ENCODE measurements at places on chromosomes 13 and 19.
A peak's percentile ranks its signal among the peaks of the same experiment; 100 is the strongest.

GRCh38 chr13:106756446-106756845, 188.5 kb upstream of the ARGLU1 start:
- no peak for DNase-seq
- no peak overlapping the region for H3K4me3 ChIP-seq
- H3K27ac ChIP-seq = no peak overlapping the region
- peaks cover 5% of the 10 kb centered on the region for H3K4me1 ChIP-seq

DNA sequence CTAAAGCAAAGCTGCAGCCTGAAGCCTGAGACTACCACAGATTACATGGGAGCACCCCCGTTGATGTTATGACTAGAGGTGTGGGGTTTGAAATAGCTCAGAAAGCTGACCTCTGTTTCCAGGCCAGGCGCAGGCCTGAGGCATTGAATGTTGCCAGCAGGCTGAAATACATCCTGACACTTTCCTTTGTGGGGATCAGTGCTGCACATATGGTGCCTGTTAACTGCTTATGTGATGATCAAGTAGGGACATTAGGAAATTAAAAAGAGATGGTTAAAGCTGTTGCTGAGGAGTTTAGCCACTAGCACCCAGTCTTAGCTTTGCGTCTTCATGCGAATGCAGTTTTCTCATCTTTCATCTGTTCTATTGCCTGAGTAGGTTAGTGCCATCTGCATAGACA, 83.2 kb downstream of the CCNA1 start:
- no peaks in the 10 kb centered on the region for H3K4me1 ChIP-seq
- no peak for DNase-seq
- no peaks in the 10 kb centered on the region for H3K36me3 ChIP-seq

DNA sequence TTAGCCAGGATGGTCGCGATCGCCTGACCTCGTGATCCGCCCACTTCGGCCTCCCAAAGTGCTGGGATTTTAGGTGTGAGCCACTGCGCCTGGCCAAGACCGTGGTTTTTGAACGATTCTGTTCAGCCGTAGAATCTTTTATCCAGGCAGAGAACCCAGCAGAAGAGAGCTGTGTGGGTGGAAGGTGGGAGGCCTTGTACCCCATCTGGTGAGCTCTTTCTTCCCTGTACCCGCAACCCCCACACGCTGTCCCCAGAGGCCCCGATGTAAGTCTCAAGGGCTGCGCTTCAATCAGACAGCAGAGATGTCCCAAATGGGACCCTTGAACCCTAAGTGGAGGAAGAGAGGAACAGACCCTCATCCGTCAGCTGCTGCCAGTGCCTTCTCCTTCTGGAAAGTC, 3.7 kb downstream of the SLC25A23 start:
- H3K27me3 ChIP-seq = no peaks in the 10 kb centered on the region
- no peak overlapping the region for H3K4me3 ChIP-seq
- H3K36me3 ChIP-seq = peaks cover 49% of the 10 kb centered on the region
- no peak overlapping the region for H3K27ac ChIP-seq

DNA sequence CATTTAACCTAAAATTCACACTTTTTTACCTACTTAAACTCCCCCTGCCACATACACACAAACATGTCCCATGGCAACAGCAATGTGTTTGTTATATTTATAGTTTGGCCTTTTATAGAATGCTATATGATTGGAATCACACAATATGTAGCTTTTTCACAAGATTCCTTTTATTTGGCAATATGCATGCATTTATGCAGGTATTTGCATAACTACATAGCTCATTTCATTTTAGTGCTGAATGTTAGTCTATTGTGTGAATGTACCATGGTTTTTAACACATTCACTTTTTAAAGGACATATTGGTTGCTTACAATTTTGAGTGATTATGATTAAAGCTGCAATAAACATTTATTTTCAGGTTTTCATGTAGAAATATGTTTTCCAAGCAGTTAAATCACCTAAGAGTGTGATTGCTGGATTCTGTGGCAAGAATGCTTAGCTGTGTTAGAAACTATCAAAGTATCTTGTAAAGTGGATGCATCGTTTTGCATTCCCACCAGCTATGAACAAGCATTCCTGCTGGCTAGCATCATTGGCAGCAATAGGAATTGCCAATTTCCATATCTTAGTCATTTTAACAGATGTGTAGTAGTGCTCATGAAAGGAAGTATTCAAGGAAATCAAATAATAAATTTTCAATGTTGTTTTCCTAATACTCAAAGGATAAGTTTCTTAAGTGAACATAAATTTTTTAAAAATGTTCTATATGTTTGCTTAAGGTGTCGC, 557.0 kb downstream of the SLITRK1 start:
- H3K36me3 ChIP-seq = no peaks in the 10 kb centered on the region
- H3K27me3 ChIP-seq = no peaks in the 10 kb centered on the region
- DNase-seq = no peak
- no peak overlapping the region for H3K4me3 ChIP-seq
- H3K4me1 ChIP-seq = no peaks in the 10 kb centered on the region

- peaks cover 1% of the 10 kb centered on the region for H3K27me3 ChIP-seq
- peak overlapping the region; percentile 97 for H3K27ac ChIP-seq
- no peaks in the 10 kb centered on the region for H3K36me3 ChIP-seq
Observed at GRCh38 chr19:18291590-18292461, 10.4 kb upstream of the JUND start.

DNA sequence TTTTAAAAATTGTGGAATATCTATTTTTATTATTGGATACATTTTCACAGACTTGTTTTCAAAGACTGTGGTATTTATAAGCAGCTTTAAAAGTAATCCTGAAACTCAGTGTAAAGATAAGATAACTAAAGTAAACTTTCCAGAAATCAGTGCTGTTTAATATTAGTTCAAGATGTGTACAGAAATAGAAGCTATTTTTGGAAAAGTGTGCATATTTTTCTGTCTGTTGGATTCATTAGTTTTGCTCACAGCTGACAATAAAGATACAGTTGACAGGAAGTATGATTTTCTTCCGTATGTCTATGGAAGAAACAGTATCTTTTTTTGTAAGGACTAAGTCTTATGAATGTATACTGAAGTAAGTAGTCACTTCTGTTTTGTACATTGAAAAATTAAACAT, 85.9 kb downstream of the GJA3 start:
- H3K27me3 ChIP-seq = no peaks in the 10 kb centered on the region
- H3K36me3 ChIP-seq = peaks cover 78% of the 10 kb centered on the region
- no peak overlapping the region for H3K27ac ChIP-seq
- H3K4me1 ChIP-seq = no peaks in the 10 kb centered on the region
- DNase-seq = no peak
- H3K4me3 ChIP-seq = no peak overlapping the region

- H3K36me3 ChIP-seq = no peaks in the 10 kb centered on the region
- peak overlapping the region; percentile 56 for H3K4me3 ChIP-seq
- peaks cover 36% of the 10 kb centered on the region for H3K4me1 ChIP-seq
- no peak overlapping the region for H3K27ac ChIP-seq
Observed at GRCh38 chr19:7337380-7338194, 11.2 kb upstream of the ARHGEF18 start.

DNA sequence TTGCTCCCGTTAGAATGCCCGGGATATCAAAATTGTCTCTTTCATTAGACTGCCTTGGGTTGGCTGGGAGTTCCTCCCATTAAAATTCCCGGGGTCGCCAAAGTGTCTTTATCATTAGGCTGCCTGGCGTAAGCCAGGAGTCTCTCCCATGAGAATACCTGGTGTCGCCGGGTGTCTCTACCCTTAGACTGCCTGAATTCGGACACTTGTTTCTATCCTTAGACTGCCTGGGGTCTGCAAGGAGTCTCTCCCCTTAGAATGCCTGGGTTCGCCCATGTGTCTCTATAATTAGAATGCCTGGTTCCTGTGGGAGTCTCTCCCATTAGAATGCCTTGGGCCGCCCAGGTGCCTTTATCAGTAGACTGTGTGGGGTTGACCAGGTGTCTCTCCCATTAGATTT, 1538.2 kb downstream of the UQCRFS1 start:
- H3K27me3 ChIP-seq = no peaks in the 10 kb centered on the region
- no peaks in the 10 kb centered on the region for H3K36me3 ChIP-seq
- H3K4me3 ChIP-seq = no peak overlapping the region
- no peak overlapping the region for H3K27ac ChIP-seq
- no peaks in the 10 kb centered on the region for H3K4me1 ChIP-seq

DNA sequence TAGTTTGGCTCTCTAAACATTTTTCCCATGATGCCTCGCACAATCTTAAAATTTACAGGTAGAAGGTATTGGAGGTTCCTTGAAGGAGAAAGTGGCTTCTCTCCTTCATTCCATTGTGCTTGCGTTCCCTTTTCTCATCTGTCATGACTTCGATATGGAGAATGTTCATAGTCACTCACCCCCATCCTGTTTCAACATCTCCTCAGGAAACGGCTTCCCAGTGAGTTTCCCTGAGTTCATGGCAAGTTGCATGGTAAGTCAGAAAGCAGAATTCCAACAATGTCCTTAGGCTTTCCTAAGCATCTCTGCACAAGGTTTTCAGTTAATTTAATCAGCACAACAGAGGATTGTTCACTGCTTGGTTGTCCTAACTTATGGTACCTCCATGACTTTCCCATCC, 581.8 kb upstream of the SLITRK5 start:
- H3K4me3 ChIP-seq = no peak overlapping the region
- H3K27me3 ChIP-seq = no peaks in the 10 kb centered on the region
- no peaks in the 10 kb centered on the region for H3K36me3 ChIP-seq

- H3K4me1 ChIP-seq = peaks cover 10% of the 10 kb centered on the region
- no peak overlapping the region for H3K27ac ChIP-seq
- H3K4me3 ChIP-seq = no peak overlapping the region
- no peak for DNase-seq
Observed at GRCh38 chr13:43883631-43884030, 3.9 kb downstream of the LACC1 start.

DNA sequence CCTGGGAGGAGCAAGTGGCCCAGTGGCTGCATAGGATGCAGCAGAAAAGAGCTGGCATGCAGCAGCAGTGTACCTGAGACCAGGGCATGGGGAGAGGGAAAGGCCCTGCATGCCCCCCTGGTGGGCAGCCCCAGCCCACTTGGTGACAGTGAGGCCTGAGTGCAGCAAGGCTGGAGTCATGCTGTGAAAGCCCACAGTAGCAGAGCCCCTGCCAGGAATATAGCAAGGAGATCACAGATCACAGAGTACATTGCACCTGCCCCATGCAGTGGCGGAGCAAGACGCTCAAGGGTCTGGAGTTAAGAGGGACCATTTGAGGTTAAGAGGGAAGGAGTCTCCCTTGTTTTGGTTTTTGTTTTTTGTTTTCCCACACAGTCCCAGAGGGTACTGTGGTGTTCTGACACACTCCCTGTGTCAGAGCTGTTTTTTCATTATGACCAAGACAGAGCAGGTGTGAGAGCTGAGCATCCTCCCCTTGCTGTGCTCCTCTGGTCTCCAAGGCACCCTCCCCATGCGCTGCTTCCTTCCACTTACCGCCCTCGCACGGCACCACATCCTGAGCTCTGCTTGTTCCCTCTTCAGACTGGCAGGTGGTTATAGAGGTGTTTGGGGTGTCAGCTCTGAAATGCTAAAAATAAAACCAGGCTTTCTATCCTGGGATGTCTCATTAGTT, 85.0 kb upstream of the UBL3 start:
- no peaks in the 10 kb centered on the region for H3K36me3 ChIP-seq
- H3K27me3 ChIP-seq = no peaks in the 10 kb centered on the region
- H3K4me3 ChIP-seq = peak overlapping the region; percentile 84
- peaks cover 48% of the 10 kb centered on the region for H3K4me1 ChIP-seq
- peak; percentile 76 for DNase-seq

- H3K4me1 ChIP-seq = peaks cover 30% of the 10 kb centered on the region
- no peaks in the 10 kb centered on the region for H3K36me3 ChIP-seq
- no peak for DNase-seq
- peak overlapping the region; percentile 18 for H3K4me3 ChIP-seq
- no peaks in the 10 kb centered on the region for H3K27me3 ChIP-seq
Observed at GRCh38 chr13:75764251-75764925, 128.3 kb downstream of the LMO7 start.

- no peak overlapping the region for H3K27ac ChIP-seq
- H3K36me3 ChIP-seq = no peaks in the 10 kb centered on the region
- H3K4me3 ChIP-seq = no peak overlapping the region
- no peak for DNase-seq
- H3K27me3 ChIP-seq = no peaks in the 10 kb centered on the region
- no peaks in the 10 kb centered on the region for H3K4me1 ChIP-seq
Observed at GRCh38 chr13:84255226-84255797, 373.0 kb upstream of the SLITRK1 start.

GRCh38 chr19:46014534-46014933, 8.3 kb downstream of the PGLYRP1 start:
- H3K4me1 ChIP-seq = peaks cover 34% of the 10 kb centered on the region
- H3K4me3 ChIP-seq = peak overlapping the region; percentile 76
- H3K36me3 ChIP-seq = peaks cover 3% of the 10 kb centered on the region
- H3K27me3 ChIP-seq = peaks cover 12% of the 10 kb centered on the region
- no peak for DNase-seq

GRCh38 chr19:31595521-31595920, 246.3 kb upstream of the TSHZ3 start:
- no peak overlapping the region for H3K4me3 ChIP-seq
- H3K36me3 ChIP-seq = no peaks in the 10 kb centered on the region
- H3K27ac ChIP-seq = no peak overlapping the region
- DNase-seq = no peak
- no peaks in the 10 kb centered on the region for H3K4me1 ChIP-seq

DNA sequence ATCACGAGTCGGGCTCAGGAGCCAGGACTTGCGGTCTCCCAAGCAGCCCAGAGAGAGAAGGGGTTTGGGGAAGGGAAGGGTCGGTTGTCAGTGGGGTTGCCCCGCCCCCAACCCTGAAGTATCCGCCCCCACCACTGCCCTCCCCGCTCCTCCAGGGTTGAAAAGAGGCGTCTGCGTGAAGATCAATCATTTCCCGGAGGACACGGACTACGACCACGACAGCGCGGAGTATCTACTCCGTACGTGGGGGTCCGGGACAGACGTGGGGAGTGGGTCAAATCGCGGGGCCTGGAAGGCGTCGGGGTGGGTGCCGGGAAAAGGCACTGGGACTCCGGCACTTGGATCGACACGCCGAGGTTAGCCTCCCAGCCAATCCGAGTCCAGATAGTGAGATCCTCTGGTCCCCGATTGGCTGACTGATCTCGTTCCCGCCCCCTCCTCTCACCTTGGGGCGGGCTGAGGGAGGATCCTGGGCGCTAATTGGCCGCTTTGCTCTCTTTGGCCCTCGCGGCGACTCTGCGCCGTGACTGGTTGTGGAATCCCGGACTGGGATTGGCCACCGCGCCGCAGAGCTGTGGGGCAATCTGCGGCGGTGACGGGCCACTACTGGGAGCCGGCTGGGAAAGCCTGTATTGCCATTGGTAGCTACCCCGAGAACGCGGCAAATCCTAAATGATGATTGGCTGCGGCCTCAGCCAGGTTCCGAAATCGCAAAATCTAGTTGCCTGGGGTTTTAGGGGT, 13.3 kb upstream of the CACNG6 start:
- H3K27me3 ChIP-seq = peaks cover 49% of the 10 kb centered on the region
- no peak for DNase-seq
- peak overlapping the region; percentile 87 for H3K4me3 ChIP-seq
- peaks cover 32% of the 10 kb centered on the region for H3K4me1 ChIP-seq
- no peak overlapping the region for H3K27ac ChIP-seq

- no peak for DNase-seq
- H3K4me3 ChIP-seq = peak overlapping the region; percentile 13
- H3K27ac ChIP-seq = peak overlapping the region; percentile 69
- H3K36me3 ChIP-seq = no peaks in the 10 kb centered on the region
- H3K27me3 ChIP-seq = no peaks in the 10 kb centered on the region
Observed at GRCh38 chr19:18685597-18686190, 2.2 kb downstream of the CRTC1 start.

Measured in naive thymus-derived CD8-positive, alpha-beta T cell (primary cell).